ENCODE measurements at places on chromosomes 5 and 9.

GRCh38 chr5:120507800-120508463 lies 43.8 kb downstream of the PRR16 start:
- DNase-seq, result no peak

GRCh38 chr9:113650207-113651131 lies 186.9 kb downstream of the RGS3 start:
- no peak for DNase-seq

DNA sequence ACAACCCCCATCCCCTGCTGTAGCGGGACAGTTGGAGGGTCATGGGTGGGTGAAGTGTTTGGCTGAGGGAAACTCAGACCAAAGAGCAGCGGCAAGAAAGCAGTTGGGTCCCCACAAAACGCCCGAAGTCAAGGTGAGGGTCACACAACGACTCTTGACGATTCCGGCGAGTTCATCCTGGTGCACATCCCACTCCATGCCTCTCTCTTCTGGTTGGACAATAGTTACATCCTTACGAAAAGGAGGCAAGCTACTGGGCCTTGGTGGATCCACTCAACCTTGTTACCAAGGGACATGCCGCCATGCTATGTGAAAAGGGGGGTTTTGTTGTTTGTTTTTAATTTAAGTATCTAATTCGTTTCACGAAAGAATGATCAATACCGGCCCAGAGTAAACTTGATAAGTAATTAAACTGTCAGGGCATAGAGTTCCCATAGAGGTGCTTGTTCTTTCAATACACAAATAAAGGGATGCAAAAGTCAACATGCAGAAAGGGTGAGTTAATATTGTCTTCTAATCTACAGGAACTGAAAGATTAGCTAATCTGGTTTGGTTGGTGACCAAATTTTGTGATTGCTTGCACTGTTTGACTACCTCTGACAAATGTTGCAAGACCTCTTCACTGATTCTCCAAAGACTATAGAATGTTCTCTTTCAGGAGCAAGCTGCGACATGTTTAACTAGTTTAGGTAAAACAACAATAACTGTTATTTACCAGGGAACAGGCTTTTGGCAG lies 732 bp upstream of the SMIM15 start:
- DNase-seq, result no peak

- DNase-seq, result peak; percentile 33
These were observed 4.9 kb downstream of the SMIM3 start for GRCh38 chr5:150783422-150783928.

DNA sequence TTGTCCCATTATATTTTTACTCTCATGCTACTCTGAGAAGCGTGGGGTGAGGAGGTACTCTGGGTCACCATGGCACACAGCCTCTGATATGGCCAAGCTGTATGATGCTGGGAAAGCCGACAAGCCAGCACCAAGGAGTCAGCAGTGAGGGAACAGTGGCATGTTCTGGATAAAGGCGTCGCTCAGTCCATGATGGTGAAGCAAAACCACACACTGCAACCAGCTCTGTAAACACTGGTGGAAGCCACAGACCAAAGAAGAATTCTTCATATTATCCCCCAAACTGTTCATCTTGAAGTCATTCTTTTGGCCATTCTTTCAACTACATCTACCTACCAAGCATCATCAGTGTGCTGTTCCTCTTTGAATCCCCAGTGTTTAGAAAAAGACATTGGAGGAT lies 264.6 kb downstream of the ARHGEF28 start:
- DNase-seq, result no peak

DNA sequence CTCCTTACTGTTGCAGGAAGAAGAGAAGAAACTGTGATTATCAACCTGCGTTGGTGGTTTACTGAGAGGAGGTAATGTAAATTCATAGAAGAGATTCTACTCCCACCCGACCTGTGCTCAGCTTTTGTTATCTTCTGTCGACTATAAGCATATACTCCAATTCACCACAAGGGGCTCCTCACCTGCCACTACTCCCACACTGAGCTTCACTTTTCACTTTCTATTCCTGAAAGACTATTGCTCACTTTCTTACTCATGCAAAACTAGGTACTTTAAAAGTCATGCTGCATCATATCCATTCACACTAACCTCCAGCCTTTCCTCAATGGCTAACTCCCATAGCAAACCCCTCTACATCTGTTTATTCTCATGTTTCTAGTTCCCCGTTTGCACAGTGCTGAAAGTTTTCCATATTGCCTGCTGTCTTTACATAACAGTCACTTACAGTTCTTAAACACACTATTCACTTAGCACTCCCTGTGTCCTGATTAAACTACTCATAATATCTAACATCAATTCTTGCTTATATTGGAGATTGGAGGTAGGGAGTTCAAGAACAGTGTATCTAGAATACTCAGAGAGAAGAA lies 1062.6 kb downstream of the NR2F1-AS1 start:
- no peak for DNase-seq
